A549 treated with RU486 at 1 μM for 4 hours (cell line): ENCODE measurements at places on chromosomes 11 and 22. TPM values are rescaled to one million over a fixed set of nuclear protein-coding genes. Genes with fewer than 3 reads are reported as not detected.

The MRPL17 gene
- total RNA-seq = 84.4 to 132 TPM (median 104 TPM) in 5 replicates

The HEPN1 gene
- total RNA-seq = not detected in 5 replicates

The CRYBA4 gene
- total RNA-seq = not detected in 5 replicates

The CRYBB2 gene
- not detected in 5 replicates for total RNA-seq

The OR5A1 gene
- not detected in 5 replicates for total RNA-seq

The NXPE2 gene
- total RNA-seq = not detected in 5 replicates

The POTEH gene
- not detected in 5 replicates for total RNA-seq

The KCNQ1OT1 gene
- total RNA-seq = 0.01 to 0.06 TPM (median 0.04 TPM) in 5 replicates

The ELF5 gene
- total RNA-seq = not detected in 5 replicates

The SULT4A1 gene
- total RNA-seq = not detected in 5 replicates

The SERHL2 gene
- total RNA-seq = 0.23 to 0.27 TPM (median 0.26 TPM) in 3 of 5 replicates, not detected in the others

The TIGD3 gene
- total RNA-seq = 0.58 to 1.2 TPM (median 0.86 TPM) in 5 replicates

The OR9G4 gene
- not detected in 5 replicates for total RNA-seq

The ACRV1 gene
- not detected in 5 replicates for total RNA-seq
